ENCODE measurements at places on chromosomes 16 and 17.

- no peak for DNase-seq
Observed at GRCh38 chr17:9228408-9229159, 207.3 kb downstream of the NTN1 start.

DNA sequence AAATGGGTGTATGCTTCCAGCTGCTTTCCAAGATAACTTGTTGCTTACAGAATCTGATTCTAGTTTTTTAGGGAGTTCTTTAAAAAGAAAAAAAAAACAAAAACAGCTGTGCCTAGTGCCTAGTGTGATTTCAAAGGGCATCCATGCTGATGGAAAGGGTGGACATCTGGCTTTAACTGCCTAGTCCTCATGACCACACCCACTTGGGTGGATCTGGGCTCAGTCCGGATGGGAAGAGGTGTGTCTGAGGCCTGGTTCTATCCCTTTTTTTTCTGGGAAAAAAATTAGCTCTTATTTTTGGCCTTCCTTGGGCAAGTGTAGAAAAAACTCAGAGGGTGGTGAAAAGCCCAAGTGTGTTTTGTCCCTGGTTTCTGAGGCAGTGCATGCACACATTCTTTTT lies 132.3 kb upstream of the CDH11 start:
- no peak for DNase-seq

GRCh38 chr16:13543850-13544249 lies 376.1 kb upstream of the ERCC4 start:
- DNase-seq: no peak

DNA sequence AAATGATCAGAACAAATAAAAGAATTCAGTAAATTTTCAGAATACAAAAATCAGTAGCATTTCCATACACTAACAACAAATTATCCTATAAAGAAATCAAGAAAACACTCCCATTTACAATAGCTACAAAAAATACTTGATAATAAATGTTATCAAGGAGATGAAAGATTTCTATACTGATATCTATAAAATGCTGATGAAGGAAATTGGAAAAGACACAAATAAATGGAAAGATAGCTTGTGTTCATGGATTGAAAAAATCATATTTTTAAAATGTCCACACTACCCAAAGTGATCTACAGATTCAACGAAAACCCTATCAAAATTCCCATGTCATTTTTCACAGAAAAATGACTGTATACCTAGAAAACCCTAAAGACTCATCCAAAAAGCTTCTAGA lies 18.1 kb downstream of the SLFN12 start:
- no peak for DNase-seq

GRCh38 chr16:87470332-87470731 lies 22.5 kb downstream of the ZCCHC14 start:
- DNase-seq: no peak

GRCh38 chr17:49832840-49833599 lies 14.8 kb downstream of the TAC4 start:
- no peak for DNase-seq

DNA sequence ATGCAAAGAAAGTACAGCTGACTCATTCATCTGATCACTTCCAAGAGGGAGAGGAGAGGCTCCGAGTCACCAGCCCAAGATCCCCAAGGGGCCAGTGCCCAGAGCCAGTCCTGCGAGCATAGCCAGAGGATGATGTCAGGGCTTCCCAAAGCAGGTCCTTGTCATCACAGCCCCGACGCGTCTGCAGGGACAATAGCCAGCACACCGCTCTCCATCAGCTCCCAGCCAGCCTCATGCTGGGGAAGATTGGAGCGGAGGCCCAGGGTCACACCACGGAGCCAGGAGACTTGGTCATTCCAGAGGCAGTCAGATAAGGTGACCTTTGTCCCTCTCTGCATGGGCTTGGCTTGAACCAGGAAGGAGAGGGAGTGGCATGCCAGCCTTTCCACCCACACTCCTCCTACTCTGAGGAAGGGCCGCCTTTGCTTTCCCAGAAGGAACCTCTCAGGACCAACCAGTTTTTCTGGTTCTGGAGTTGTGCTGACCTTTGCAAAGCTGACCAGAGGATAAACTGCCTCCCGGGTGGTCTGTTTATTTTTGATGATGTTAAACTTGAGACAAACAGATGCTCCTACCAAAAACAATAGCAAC lies 58.3 kb upstream of the ARHGAP44 start:
- DNase-seq: no peak

- no peak for DNase-seq
Observed at GRCh38 chr17:4696437-4696805, 7.5 kb downstream of the PELP1 start.

DNA sequence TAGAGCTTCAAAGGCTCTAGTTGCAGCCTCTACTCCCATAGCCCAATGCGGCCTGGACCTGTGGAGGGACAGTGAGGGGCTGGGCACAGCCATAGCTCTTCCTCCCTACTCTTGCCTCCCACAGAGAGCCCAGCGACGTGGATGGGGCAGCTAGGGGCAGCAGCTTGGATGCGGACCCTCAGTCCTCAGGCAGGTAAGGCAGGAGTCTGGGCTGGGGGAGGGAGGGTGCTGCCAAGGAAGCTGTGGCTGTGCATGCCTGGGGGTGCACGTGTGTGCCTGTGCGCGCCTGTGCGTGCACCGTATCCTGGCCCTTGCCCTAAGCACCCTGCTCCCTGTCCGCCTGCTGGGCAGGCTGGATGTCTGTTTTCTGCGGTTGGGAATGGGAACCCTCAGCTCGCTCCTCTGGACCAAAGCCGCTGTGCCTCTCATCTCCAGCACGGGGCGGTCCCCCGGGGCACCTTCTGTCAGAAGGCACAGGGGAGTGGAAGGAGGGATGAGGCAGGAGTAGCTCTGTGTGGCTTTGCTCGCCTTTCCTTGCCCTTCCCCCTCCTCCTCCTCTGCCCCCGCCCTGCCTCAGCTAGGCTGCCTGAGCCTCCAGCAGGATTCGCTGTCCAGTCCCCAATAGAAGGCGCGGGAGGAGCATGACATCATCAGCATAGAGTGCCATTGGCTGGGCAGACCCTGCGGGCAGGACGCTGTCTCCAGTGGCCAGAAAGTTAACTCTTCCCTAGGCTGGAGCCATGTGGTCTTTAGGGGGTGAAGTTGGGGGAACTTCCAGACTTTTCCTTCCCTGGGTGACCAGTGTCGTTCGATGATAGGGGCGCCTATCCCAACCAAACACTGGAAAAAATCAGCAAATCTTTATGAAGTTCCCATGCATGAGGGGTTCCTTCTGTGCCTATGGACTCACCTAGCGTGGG lies 797 bp downstream of the PRCD start:
- no peak for DNase-seq

- DNase-seq: no peak
Observed at GRCh38 chr17:44400226-44400847, 10.9 kb upstream of the ITGA2B start.

GRCh38 chr16:85369741-85370528 lies 243.2 kb upstream of the GSE1 start:
- DNase-seq: peak; percentile 27

- no peak for DNase-seq
Observed at GRCh38 chr16:49563666-49564065, 190.1 kb downstream of the C16orf78 start.

DNA sequence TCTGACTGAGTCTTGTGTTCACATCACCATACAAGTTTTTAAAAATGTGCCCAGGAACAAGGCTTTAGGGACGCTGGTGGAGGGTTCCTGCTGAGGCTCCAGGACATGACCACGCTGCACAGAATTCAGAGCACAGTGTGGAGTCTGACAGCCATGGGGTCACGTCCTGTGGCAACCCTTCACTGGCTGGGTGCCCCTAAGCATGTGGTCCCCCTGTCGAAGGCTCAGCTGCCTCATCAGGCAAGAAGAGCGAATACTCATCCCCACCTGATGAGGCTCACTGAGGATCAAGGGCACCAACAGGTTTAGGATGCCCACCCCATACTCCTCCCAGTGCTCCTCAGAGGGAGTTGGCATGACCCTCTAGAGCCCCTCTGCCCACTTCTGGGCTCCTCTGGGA lies 5.9 kb downstream of the PNMT start:
- no peak for DNase-seq

DNA sequence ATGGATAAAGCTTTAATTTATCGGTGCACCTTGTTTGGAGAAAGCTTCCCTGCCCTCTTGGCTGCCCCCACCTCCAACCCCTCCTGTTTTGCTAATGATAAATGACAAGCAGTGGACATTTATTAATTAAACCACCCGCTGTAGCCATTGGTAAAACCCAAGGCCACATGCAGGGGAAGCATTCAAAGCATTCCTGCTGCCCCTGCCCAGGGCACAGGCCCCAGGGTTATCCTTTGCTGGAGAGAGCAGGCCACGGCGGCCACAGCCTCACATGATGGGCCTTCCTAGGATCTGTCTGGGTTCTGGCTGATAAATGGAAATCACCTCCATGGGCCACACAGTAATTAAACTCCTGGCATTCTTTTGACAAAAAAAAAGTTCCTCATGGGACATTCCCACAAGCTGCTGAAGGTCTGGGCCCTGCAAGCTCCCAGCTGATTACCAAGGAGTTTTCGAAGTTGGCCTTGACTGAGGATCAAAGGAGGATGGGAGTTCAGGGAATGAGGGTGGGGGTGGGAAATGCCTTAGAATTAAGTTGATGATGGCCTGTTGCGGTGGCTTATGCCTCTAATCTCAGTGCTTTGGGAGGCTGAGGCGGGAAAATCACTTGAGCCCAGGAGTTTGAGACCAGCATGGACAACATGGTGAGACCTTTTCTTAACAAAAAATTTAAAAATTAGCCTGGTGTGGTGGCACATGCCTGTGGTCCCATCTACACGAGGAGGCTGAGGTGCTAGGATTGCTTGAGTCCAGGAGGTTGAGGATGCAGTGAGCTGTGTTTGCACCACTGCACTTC lies 35.5 kb downstream of the SOST start:
- no peak for DNase-seq

Data from effector CD8-positive, alpha-beta T cell (primary cell).